Transverse colon (tissue), 4 donors: ENCODE measurements at places on chromosomes 16 and 17.

- DNase-seq = no peak
Observed at GRCh38 chr16:65837464-65837863, 529.0 kb upstream of the CDH5 start.

GRCh38 chr17:28534740-28535375, 17.6 kb downstream of the UNC119 start:
- no peak for DNase-seq

GRCh38 chr16:31071861-31072260, 2.2 kb downstream of the ZNF668 start:
- no peak for DNase-seq

DNA sequence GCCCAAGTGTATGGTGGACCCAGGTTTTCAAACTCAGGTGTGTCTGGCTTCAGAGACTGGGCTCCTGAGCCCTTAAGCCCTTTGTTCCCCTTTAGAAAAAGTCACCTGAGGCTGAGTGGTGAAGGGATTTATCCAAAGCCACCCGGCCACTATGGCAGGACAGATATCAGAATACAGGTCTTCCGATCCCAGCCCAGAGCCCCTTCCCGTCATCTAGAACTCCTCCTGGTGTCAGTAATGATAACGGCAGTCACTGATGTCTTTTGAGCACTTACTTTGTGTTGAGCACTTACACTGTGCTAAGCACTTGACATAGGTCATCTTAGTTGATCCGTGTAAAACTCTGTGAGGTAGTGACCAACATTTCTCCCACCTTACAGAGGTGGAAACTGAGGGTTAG, 16.6 kb downstream of the NOD2 start:
- DNase-seq = no peak

DNA sequence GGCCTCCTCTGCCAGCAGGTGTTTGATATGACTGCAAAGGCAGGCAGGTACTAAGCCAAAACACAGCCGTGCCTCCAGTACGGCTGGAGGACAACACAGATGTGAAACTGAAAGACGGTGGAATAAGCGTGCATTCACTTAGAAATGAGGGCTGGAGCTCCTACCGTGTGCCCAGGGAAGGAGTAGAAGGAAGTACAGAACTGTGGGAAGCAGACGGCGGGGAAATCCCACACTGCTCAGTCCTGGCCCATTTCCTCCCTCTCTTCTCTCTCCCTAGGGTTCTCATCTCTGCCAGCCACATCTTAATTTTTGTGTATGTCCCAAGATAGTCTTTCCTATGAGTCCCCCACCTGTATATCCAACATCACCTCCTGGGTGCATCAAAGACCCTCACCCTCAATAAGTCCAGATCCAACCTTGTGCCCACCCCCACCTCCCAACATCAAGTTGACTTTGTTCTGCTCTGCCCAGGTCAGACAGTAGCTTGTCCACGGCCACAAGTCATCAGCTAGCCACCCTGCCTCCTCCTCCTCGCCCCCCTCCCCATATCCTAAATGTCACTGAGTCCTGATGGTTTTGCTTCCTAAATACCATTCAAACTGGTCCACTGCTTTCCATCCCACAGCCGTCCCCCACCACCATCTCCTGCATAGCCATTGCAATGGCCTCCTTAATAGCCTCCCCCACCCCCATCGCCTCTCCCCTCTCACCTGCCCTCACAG, 77.1 kb upstream of the RPL38 start:
- DNase-seq = peak; percentile 40

GRCh38 chr17:2068031-2068518, 13.2 kb downstream of the HIC1 start:
- no peak for DNase-seq
